Activated CD4-positive, alpha-beta T cell treated with anti-CD3 and anti-CD28 coated beads for 1 hour (primary cell): ENCODE measurements at places on chromosomes 2 and 18.

- DNase-seq, result no peak
Observed at GRCh38 chr2:27790796-27791195, 19.3 kb downstream of the MRPL33 start.

- no peak for DNase-seq
Observed at GRCh38 chr18:7325126-7325430, 94.2 kb downstream of the LRRC30 start.

- no peak for DNase-seq
Observed at GRCh38 chr2:228681979-228682378, 500.5 kb upstream of the SPHKAP start.

- no peak for DNase-seq
Observed at GRCh38 chr2:25305775-25306174, 36.0 kb downstream of the DNMT3A start.

- no peak for DNase-seq
Observed at GRCh38 chr2:219650426-219651248, 23.2 kb downstream of the SLC4A3 start.

- DNase-seq, result no peak
Observed at GRCh38 chr2:237604960-237605359, 14.4 kb upstream of the RAB17 start.

- no peak for DNase-seq
Observed at GRCh38 chr2:200860092-200860795, 4.2 kb downstream of the CLK1 start.

- no peak for DNase-seq
Observed at GRCh38 chr2:144753416-144753815, 233.5 kb upstream of the ZEB2 start.

- peak; percentile 37 for DNase-seq
Observed at GRCh38 chr2:393711-394696, 106.1 kb upstream of the ALKAL2 start.

- DNase-seq, result no peak
Observed at GRCh38 chr2:32264422-32265105, at the start of gene NLRC4. Gene NLRC4 (minus strand): TSS chr2:32264886. CDS start chr2:32256775, 8,111 bp downstream.
